ENCODE measurements at places on chromosomes 12 and 14. TPM values are rescaled to one million over a fixed set of nuclear protein-coding genes. Genes with fewer than 3 reads are reported as not detected.

Gene NFE2
- 2.0 TPM for total RNA-seq

Gene KLRG1
- 86.2 TPM for total RNA-seq

Gene CLEC4D
- 1.7 TPM for total RNA-seq

Gene LRRC10
- total RNA-seq, result not detected

Gene OR9K2
- not detected for total RNA-seq

Gene SCARB1
- 2.7 TPM for total RNA-seq

Gene DICER1
- total RNA-seq, result 47.7 TPM

Gene FBRSL1
- 78.0 TPM for total RNA-seq

Gene GLI1
- total RNA-seq, result 0.99 TPM

Gene KRT85
- total RNA-seq, result not detected

Gene RPGRIP1
- 0.85 TPM for total RNA-seq

Gene RNASE4
- total RNA-seq, result not detected

Gene KRT77
- total RNA-seq, result not detected

Gene TPPP2
- not detected for total RNA-seq

Gene KRT72
- 21.9 TPM for total RNA-seq

Gene TMEM120B
- 6.3 TPM for total RNA-seq

Gene RNF212B
- not detected for total RNA-seq

Gene ADAM20
- total RNA-seq, result 0.80 TPM

Gene KRT82
- total RNA-seq, result not detected

Gene AJUBA
- 0.45 TPM for total RNA-seq

Gene MIPOL1
- not detected for total RNA-seq

Gene DNAJC22
- total RNA-seq, result not detected

Gene TBX3
- not detected for total RNA-seq

Gene MUCL1
- not detected for total RNA-seq

Gene CCDC175
- total RNA-seq, result not detected

Gene CFAP251
- 0.59 TPM for total RNA-seq

Gene CLEC9A
- 1.9 TPM for total RNA-seq

Gene SYCP3
- 3.2 TPM for total RNA-seq

Gene ENDOU
- total RNA-seq, result 0.20 TPM

Gene PMEL
- not detected for total RNA-seq

Gene CBLN3
- 1.5 TPM for total RNA-seq

Gene MMP17
- total RNA-seq, result 2.0 TPM

Gene HOXC9
- not detected for total RNA-seq

Gene CLEC4E
- 9.1 TPM for total RNA-seq
